ENCODE measurements at places on chromosomes 5 and 9. TPM values are rescaled to one million over a fixed set of nuclear protein-coding genes. Genes with fewer than 3 reads are reported as not detected.

Gene TXNDC8
- total RNA-seq = not detected

Gene PCDHGB3
- not detected for total RNA-seq

GRCh38 chr5:140588311-140589070 lies 23.9 kb downstream of the SLC35A4 start:
- no peak for DNase-seq

DNA sequence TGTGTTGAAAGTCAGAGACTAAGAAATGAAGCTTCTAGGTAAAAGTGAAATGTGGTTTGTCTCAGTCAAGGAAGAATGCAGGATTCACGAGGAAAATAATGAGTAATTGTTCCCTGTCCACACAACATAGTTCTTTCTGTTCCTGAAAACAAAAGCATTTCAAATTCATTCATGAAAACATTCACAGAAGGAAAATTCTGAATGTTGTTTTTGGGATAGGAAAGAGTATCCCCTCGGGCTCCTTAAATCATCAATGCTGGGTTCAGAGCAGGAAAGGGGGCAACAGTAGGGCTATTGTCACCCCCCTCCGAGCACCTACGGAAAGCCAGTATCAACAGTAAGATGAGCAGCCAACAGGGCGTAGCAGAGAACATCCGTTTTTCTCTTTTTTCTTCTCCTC lies 769.9 kb upstream of the ADAMTS16 start:
- no peak for DNase-seq

- no peak for DNase-seq
Measured at GRCh38 chr5:96736937-96737336, 70.8 kb downstream of the ERAP1 start.

DNA sequence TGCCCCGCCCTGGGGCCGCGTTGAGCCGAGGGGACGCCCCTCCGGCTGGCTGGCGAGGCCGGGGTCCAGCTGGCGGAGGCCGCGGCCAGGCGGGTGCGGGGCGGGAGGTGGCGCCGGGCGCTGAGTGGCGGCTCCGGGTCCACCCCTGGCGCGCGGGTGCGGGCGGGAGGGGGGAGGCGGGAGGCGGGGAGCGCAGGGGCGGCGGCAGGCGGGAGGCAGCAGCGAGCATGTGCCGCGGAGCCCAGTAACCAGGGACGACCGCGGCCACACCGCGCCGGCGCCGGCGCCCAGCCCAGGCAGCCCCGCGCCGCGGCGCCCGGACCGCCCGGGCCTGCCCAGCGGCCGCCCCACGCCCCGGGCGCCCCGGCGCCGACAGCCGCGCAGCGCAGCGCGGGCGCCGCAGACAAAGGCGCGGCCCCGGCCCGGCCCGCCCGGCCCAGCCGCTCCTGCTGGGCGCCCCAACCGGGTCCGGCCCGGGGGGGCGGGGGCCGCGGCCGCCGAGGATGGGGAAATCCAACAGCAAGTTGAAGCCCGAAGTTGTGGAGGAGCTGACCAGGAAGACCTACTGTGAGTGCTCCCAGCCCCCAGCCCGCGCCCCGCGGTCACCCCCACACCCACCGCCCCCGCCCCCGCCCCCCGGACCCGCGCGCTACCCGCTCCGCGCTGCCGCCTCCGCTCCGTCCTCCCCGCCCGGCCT lies at the start of gene NCS1:
Gene NCS1, plus strand, starts transcription at position 244 of the 697 bp plus-strand sequence. Its CDS starts 260 bp downstream, at position 504.
- peak; percentile 68 for DNase-seq

GRCh38 chr9:22148876-22149637 lies 140.0 kb upstream of the CDKN2B start:
- no peak for DNase-seq

DNA sequence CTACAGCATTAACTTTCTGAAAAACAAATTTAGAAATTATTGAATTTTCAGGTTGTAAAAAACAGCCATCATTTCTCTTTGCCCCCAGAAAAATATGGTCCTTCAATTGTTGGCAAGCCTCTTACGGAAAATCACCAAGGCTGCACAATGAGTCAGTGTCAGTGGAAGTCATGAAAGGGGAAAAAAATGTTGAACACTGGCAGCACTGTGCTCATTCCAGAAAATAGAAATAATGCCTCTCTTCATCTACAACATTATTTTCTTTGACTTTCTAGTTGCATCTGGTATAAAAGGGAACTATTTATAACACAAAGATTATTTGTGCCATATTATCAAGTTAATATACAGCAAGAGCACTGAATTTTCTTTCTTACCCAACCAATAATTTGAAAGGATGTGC lies 26.7 kb upstream of the STK32A start:
- no peak for DNase-seq

- DNase-seq = no peak
Measured at GRCh38 chr9:35697486-35697885, 7.8 kb upstream of the TPM2 start.

- DNase-seq = peak; percentile 31
Measured at GRCh38 chr5:82354543-82354942, 76.4 kb upstream of the RPS23 start.

Measured in activated naive CD4-positive, alpha-beta T cell treated with anti-CD3 and anti-CD28 coated beads for 36 hours (primary cell).